ENCODE measurements at places on chromosomes 5 and 9.

DNA sequence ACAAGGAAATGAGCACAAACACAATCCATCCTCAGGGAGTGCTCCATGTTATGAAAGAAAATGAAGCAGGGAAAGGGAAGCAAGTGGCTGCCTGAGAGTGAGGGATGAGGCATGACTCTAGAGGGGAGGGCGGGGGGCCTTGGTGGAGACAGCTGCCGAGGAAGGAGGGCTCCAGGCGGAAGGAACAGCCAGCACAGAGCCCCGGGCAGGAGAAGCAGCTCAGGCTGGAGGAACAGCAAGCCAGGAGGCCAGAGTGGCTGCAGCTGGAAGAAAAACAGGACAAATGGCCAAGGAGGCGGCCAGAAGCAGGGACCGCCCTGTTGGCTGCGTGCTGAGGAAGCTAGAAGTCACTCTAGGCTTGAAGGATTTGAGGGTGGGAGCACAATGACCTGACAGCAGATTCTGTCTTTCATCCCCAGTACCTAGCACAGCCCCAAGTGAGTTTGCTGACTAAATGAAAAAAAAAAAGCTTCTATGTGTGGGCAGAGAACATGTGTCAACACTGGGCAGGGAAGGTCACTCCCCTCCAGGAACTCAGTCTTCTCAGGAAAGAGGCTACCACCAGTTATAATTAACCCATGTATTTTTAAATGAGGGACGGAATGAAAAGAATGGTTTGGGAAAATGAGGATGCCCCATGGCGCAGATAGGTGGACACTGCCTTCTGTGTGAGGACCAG is 142.8 kb downstream of the DCP2 start:
- no peak for DNase-seq

GRCh38 chr9:81497091-81497490 is 192.3 kb downstream of the TLE1 start:
- DNase-seq: no peak

DNA sequence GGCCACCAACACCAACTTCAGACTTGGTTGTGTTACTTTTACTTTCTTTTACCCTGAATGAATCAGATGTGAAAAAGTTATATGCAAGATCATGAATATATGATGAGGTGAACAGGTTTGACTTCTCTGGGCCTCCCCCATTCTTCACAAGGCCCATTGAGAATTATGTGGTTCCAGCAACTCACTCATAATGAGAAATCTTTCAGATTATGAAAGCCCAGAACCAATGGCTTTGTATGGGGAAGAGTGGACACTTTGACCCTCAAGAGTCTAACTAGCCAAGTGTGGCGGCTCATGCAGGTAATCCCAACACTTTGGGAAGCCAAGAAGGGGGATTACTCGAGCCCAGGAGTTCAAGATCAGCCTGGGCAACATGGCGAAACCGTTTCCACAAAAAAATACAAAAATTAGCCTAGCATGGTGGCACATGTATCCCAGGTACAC is 16.1 kb upstream of the LNPEP start:
- no peak for DNase-seq

- DNase-seq: no peak
Observed at GRCh38 chr5:43348207-43348606, 35.0 kb upstream of the HMGCS1 start.

GRCh38 chr5:124921694-124922093 is 175.3 kb upstream of the ZNF608 start:
- no peak for DNase-seq
